ENCODE measurements at places on chromosomes 16 and 17.
A peak's percentile ranks its signal among the peaks of the same experiment; 100 is the strongest.

DNA sequence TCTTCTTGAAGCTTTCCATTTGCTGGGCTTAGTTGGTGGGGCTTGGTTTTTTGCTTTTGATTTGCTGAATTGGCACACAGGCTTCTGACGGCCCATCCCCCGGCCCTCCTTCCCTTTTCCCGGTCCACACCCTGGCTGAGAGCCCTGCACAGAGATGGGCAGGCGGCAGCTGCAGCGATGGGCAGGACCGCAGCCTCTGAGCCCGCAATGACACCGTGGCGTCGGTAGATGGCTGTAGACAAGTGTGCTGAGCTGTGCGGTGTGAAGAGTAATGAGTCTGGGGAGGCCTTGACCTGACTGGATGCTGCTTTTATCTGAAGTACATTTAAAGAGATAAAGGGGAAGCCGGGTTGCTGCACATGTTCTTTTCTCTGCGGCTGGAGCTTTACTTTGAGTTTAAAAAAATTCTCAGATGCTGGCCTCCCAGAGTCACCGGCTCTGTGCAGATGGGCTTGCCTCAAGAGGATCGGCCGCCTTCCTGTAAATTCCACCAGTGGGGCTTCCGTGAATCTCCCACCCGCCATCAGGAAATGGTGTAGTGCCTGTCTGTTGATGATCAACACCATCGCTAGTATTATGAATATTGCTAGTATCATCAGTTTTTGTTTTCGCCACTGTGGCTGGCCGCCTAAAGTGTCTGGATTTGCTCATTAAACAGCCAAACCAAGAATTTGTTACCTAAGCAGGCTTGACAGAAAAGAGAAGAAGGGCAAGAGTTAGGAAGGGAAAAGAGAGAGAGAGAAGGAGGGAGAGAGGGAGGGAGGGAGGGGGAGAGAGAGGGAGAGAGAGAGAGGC is 245.6 kb upstream of the RBFOX1 start:
- DNase-seq = no peak

DNA sequence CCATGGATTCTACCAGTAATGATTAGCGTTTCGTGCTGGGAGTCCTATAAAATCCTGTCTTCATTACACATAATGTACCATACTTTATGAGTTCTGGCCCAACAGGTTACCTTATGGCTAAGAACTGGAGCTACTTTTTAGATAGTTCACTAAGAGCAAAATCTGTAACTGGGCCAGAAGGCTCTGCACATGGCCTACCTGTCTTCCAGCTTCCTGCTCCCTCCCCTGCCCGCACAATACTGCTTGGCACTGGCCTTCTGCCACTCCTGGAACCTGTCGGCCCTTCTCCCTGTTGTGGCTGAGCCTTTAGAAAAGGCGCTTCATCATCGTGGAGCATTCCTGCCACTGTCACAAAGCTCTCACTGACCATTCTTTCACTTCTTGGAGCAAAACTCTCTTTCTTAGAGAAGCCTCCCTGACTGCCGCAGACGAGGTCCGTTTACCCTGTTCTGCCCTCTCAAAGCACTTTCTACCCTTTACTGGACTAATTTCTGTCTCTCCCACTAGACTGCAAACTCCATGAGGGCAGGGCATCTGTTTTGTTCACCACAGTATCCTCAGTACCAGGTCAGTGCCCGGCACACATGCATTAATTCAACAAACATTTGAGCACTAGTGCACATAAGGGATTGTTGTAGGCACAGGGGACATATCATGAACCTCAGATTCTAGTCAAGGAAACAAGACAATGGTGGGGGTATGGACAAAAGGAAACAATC is 116.5 kb downstream of the PARN start:
- no peak for DNase-seq

- no peak for DNase-seq
These were observed 98.6 kb upstream of the PMFBP1 start for GRCh38 chr16:72270531-72270930.

- DNase-seq = no peak
These were observed 165.7 kb downstream of the CMIP start for GRCh38 chr16:81610144-81610842.

DNA sequence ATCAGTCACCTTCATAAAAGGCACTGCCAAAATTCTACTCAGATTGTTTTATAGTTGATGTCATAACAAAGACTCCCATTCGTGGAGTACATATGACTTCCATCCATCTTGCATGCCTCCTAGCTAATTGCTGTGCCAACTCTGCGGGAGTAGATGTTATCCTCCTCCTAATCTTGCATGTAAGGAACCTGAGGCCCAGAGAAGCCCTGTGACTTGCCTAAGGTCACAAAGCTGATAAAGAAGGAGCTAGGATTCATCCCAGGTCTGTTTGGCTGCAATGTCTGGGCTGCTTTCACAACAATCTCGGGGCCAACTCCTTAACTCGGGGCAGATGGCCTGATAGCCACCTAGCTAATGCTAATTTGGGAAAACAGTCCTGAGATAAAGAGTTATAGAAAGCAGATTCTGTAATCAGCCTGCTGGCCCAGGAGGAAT is 87.3 kb downstream of the YPEL2 start:
- DNase-seq = no peak

GRCh38 chr16:19524356-19524615 is 544 bp downstream of the CCP110 start:
- DNase-seq = no peak

- no peak for DNase-seq
These were observed 5.4 kb upstream of the RNF222 start for GRCh38 chr17:8402921-8403536.

DNA sequence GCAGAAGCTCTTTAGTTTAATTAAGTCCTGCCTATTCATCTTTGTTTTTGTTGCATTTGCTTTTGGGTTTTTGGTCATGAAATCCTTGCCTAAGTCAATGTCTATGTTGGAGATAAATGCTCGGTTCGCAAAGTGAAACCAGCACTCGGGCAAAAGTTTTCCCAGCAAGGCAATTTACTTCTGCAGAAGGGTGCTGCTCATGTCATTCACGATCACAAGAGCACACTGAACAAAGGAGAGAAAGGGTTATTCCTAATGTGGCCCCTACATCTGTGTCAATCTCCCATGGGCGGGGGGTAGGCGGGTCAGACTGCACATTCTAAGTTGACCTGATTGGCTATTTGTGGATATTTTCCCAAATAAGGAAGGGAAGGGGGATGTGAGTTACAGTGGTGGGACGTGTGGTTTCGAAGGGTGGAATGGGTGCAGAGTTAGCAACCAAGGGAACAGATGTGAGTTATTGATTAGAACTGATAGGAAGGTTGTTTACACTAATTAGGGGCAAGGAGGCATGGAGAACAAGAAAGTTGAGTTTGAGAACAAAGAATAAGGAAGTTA is 23.0 kb downstream of the ATF7IP2 start:
- DNase-seq = no peak

DNA sequence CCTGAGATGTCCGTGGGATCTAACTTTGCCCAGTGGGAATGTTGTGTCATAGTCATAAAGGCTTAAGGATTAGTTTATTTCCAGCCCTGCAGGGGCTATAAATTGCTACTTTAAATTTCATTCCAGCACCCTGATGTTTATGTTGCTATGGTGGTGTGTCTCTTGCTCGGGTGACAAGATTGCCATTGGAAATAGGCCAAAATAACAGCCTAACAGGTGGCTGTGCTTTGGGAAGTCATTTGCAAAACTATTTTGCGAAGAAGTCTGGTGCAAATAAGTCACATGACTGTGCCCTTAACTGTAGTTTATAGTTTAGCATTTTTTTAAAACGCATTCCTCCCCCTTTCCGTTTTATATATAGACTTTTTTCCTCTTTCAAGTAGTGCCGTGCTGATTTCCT is 23.1 kb downstream of the PITPNC1 start:
- DNase-seq = no peak

DNA sequence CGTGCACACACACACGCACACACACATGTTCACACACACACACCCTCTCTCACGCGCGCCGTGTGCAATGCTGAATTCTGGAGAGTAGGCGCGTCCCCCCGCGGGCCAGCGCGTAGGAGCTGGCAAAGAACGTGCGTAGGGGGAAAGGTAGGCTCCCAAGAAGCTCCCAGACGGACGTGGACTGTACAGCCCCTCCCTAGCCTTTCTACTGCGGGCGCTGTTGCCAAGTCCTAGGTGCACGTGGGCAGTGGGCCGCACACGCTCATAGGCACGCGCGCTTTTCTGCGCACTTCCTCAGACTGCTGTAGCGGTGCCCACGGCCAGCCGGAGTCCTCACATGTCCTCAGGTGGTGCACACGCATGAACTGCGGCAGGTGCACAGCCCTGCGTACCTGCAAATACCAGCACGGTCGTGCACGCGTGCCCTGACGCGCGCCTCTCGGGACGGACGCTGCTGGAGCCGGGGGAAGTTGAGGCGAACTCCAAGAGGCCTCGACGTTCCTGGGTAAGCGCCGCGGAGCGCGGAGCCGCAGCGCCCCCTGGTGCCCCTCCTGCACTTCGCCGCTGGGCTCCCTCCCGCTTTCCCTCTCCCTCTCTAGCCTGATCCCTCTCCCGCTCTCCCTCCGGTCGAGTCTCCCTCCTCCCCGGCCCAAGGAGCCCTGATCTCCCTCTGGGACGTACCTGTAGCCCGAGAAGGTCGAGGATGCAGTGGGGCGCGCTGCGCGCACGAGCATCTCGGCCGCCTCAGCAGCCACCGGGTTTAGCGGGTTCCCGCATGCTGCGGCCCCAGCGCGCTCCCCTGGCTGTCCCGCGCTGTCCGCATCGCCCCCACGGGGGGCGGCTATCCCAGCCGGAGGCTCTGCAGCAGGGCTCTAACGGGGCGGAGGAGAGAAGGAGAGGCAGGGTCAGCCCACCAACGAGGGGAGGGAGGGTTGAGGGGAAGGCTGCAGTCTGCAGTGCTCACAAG is 749 bp downstream of the GRIN2A start:
- no peak for DNase-seq

DNA sequence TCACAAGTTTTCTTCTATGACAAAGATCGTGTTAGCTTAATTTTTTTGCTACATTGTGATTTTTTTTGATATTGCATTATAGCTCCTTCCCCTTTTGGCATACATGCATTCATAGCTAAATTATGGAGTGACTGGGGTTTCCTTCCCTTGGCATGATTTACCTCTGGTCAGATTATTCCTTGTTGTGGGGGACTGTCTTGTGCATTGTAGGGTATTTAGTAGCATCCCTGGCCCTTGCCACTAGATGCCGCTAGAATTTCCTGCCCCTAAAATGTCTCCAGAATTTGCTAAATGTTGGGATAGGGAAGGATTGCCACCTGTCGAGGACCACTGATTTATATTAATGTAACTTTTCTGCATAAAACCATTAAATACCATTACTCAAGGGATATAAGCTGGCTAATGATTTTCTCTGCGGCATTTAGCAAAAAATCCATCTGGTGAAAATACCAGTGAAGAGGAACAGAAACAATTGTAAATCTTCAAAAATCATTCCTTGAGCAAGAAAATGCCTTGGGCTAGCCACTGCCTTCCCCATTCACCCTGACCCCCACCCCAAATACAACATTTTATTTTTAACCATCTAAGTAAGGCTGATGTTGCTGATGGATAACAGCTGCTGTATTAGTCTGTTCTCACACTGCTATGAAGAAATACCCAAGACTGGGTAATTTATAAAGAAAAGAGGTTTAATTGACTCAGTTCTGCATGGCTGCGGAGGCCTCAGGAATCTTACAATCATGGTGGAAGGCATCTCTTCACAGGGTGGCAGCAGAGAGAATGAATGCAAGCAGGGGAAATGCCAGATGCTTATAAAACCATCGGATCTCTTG is 195.2 kb downstream of the MAP2K6 start:
- no peak for DNase-seq

DNA sequence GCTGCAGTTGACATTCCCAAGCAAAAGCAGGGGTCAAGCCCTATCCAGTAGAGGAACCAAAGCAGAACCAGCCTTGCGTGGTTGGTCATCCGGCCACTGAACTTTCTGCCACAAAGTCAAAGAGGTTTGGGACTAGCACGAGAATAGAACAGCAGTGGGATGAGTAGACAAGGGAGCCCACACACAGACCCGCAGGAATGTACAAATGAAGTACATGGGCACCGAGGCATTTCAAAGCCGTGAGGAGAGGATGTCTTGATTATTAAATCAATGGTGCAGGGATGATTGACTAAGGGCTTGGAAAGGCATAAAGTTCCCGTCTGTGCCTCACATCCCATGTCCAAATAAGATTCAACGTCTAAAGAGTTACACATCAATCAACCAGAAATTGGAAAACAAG is 81.8 kb upstream of the TBC1D3K start:
- DNase-seq = no peak

DNA sequence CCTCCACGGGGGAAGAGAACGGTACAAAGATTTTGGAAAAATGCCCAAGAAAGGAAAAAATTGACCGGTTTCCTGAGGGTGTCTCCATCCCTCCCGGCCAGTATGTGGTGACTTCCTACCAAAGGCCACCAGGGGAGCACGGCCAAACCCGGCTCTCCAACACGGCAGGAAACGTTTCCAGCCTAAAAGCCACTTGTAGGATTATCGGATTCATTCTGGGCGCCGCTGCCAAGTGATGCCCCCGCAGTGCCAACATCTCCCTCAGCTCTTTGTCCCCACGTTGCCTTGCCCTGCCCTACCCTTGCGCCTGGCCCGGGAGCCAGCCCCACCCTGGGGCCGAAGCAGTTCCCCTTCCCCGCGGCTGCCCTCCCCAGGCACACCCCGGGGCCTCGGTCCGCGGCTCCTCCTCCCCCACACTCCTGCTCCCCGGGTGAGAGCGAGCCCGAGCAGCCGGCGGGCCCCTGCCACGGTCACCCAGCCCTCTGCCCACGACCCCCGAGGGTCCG is 688 bp downstream of the CRK start:
- peak; percentile 21 for DNase-seq

DNA sequence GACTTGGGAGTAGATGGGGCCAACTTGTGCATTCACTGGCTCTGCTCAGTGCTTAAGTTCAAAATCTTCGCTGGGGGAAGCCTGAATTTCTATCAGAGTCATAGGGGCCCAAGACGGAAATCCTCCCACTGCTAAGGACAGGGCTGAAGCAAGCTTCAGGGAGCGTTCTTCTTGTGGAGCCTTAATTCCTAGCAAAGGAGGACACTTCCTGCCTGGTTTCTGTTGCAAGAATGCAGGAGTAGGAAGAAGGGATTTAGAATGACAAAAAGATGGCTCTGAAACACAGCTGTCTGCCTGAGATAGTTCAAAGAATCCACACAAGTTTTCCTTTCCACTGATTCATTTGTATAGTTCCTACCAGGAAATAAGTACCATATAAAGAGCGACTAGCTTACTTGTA is 26.4 kb downstream of the PSME3IP1 start:
- DNase-seq = no peak

GRCh38 chr17:46811978-46812583 is 6.4 kb downstream of the WNT3 start:
- DNase-seq = no peak

- no peak for DNase-seq
These were observed 80.8 kb upstream of the DYNLRB2 start for GRCh38 chr16:80459966-80460365.

DNA sequence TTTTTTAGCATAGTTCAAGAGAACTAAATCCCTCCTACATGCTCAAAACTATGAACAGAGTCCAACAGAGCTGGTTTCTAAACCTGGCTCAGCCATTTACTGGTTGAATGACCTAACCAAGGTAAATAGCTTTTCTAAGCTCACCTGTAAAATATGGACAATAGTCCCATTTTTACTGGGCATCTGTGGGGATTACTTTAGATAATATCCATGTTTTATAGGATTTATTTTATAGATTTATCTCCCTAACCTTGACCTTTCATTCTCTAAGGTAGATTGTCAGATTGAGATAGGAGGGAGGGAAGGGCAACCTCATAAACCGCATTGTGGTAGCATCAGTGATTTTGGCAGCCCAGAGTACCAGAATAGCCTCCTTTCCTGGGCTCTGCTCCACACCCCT is 178.5 kb upstream of the TOX3 start:
- DNase-seq = no peak

- DNase-seq = no peak
These were observed 71.3 kb upstream of the METRNL start for GRCh38 chr17:83008186-83008510.

Measured in activated CD4-positive, alpha-beta T cell treated with anti-CD3 and anti-CD28 coated beads, Interleukin-2, amount 50 U/mL, for 1 hour (primary cell).